ENCODE measurements at places on chromosomes 16 and 17. TPM values are rescaled to one million over a fixed set of nuclear protein-coding genes. Genes with fewer than 3 reads are reported as not detected.
A peak's percentile ranks its signal among the peaks of the same experiment; 100 is the strongest.

- no peak for DNase-seq
These were observed 92.0 kb downstream of the MAP2K6 start for GRCh38 chr17:69506489-69506888.

DNA sequence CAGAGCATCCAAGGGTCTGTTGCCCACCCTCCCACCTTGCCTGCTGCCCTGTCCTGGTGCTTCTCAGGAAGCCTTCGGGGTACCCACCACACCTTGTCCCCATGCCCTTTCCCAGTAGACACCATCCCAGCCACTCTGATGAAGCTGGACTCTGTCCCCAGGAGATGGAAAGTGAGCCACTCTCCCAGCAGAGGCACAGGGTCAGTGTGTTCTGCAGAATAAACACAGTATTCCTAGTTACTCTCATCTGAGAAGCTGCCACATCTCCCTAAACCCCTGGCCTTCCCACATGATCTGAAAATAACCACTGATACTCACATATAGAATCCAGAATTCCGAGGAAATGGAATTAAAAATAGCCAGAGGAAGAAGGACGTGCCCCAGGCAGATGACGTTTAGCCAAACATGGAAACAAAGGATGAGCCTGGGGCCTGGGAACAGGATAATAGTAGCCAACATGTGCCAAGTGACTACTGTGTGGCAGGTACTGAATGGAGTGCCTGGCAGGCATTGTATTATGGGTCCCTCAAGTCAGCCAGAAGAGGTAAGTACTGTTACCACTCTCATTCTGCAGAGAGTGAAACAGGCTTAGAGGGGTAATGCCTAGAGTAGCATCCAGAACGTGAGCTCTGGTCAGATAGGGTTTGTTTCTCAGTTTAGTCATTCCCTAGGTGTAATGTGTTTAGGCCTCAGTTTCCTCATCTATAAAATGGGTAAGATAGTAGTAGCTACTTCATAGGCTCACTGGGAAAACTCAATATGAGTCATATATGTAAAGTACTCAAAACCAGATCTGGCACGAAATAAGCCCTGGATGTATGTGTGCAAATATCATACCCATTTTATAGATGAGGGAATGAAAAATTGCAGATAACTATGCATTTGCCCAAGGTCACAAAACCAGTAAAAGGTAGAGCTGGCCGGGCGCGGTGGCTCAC lies 20.8 kb upstream of the PEMT start:
- DNase-seq: no peak

DNA sequence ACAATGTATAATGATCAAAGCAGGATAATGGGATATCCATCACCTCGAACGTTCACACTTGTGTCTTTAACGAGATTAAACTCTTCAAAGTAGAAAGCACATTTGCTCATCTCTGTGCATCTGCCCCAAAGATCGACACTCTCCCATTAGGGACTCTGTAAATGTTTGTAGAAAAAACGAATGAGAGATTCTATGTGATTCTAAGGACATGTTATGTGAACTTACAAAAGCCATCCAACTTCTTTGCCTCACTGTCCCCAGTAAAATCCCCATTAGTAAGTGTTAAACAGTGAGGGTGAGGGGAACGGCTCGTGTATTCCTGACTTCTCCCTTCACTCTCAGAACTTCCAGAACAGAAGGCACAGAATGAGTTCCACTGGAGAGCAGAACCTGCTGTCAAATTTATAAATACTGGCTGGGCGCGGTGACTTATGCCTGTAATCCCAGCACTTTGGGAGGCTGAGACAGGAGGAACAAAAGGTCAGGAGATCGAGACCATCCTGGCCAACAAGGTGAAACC lies 134.1 kb downstream of the WSCD1 start:
- DNase-seq: no peak

DNA sequence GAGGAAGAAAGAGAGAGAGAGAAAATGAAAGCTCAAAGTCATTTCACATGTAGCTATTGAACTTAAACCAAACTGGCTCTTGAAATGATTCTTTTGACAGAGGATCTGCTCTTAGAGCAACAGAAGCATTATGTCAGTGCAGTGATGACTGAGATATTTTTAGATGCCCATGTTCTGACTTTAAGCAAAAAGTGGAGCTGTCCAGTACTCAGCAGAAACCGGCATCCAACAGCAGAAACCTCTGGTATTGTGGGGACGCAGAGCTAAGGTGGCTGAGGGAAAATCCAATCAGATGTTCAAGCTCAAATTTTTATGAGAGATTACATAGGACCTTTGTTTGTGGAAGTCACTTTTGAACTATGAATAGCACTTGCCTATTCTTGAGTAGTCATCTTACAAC lies 69.8 kb upstream of the ANKFN1 start:
- no peak for DNase-seq

DNA sequence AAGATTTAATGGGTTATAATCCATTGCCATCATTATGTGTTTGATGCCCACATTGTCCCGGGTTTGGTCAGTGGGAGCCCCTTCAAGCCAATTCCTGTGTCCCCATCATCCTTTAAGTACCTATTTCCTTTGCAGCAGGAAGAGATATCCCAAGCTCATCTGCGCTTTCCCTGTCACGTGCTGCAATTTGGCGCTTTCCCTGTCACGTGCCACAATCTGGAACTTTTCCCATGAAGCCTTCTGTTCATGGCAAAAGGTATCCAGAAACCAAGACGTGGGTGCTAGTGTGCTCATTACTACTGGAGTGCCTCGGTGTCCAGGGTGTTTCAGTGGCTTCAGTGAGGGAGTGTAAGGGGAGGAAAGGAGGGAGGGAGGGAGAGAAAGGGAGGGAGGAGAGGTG lies 168.5 kb downstream of the NPIPB11 start:
- DNase-seq: no peak

DNA sequence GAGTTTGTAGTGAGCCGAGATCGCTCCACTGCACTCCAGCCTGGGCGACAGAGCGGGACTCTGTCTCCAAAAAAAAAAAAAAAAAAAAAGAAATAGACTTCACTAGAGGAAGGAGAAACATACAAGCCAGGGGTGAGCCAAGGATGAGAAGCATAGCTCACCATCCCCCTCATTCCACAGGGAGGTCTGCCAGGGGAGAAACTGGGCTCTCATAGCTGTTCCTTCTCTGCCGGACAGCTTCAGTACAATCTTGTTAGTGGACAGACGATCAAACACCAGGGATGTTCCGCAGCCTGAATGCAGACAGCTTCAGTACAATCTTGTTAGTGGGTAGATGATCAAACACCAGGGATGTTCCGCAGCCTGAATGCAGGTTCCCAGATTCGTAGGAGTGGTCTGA lies 509.6 kb downstream of the CDH13 start:
- DNase-seq: no peak

- no peak for DNase-seq
These were observed 19.7 kb downstream of the CIITA start for GRCh38 chr16:10896723-10897122.

DNA sequence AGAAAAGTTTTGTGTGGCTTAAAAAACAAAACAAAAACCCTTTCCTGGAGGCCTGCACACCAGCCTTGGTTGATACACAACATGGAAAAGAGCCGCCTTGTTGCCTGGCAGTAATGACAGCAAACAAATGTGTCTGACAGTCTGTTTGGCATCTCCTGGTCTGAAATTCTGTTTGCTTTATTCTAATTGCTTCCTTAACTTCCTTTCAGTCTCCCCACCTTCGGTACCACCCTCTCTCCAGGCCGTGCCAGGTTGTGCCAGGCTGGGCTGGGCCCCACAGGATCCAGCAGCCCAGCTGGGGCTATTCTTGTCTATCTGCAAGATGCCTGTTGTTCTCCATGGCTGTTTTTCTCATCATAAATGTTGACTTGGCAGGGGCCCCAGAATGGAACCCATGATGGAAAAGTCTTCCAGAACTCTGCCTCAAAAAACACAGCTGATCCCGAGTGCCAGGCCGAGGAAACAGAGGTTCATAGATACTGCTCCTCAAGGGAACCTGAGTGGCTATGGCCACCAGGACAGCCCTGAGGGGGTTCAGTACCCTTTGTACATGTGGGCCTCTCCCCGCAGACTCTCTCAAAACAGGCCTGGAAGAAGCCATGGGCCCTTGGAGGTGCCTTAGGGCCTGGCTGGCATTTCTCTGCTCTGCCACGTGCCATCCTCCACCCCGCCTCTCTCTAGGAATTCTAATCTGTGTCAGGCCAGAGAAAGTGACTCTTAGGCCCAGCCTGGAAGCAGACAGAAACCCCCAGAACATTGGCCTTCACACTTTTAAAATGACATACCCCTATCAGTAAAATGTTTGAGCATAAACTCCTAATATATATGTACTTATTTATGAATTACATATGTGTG lies 50.5 kb downstream of the YPEL2 start:
- peak; percentile 55 for DNase-seq

The HASPIN gene
- total RNA-seq: 1.3 TPM

The SEPTIN12 gene
- not detected for total RNA-seq

The KRTAP9-4 gene
- not detected for total RNA-seq

The STX1B gene
- total RNA-seq: 16.0 TPM

The ABCA8 gene
- 83.7 TPM for total RNA-seq

The VKORC1 gene
- total RNA-seq: 60.0 TPM

The ASGR2 gene
- total RNA-seq: 0.50 TPM

Measured in spinal cord (tissue), 10 donors.